ENCODE measurements at places on chromosomes 16 and 17.

GRCh38 chr16:28932339-28933141 lies 769 bp downstream of the CD19 start:
- no peaks in the 10 kb centered on the region for H3K36me3 ChIP-seq
- no peak overlapping the region for H3K4me3 ChIP-seq
- no peaks in the 10 kb centered on the region for H3K27me3 ChIP-seq
- DNase-seq, result no peak
- H3K27ac ChIP-seq, result peak overlapping the region; percentile 8

DNA sequence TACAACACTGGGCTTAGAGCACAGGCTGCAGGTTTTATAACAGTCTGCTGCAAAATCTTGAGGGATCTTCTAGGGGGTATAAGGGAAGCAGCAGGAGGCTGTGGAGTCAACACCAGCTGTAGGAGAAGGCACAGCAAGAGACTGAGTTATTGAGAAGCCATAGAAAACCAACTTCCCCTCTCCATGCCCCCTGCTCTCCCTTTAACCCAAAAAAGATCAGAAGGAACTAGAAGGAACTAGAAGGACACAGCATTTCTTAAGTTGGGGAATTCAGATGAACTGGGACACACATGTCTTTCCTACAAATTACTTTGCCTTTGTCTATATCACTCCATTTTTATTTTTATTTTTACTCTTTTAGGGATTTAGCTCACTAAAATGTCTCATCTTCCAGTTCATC lies 6.2 kb upstream of the CCL18 start:
- no peak overlapping the region for H3K27ac ChIP-seq
- H3K4me3 ChIP-seq, result no peak overlapping the region
- no peak for DNase-seq
- no peaks in the 10 kb centered on the region for H3K4me1 ChIP-seq
- no peaks in the 10 kb centered on the region for H3K36me3 ChIP-seq

DNA sequence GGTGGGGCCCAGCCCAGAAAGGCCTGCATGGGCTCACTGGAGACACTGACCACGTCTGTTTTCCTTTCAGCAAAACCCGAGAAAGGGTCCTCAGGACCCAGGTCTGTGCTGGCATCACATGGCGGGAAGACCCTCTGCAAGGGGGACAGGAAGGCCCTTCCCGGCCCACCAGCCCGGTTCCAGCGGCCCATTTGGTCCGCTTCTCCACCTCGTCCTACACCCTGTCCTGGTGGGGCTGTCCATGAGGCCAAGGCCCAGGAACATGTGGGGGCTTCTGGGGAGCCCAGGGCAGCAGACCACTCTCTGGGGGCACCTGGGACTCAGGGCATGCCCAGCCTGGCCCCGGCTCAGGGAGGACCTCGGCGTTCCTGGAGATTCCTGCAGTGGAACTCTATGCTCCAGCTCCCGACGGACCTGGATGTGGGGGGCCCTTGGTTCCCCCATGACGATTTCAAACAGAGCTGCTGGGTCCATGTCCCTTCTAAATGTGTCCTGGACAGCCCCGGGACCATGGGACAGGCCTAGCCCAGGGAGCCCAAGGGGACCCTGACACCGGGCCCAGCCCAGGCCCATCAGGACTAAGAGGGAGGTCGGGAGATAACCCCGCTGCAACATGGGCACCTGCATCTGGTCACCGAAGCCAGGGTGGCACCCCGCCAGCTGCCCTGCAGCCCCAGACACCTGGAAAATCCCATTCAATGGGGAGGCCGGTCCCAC lies 26.4 kb upstream of the KSR1 start:
- no peaks in the 10 kb centered on the region for H3K4me1 ChIP-seq
- no peaks in the 10 kb centered on the region for H3K36me3 ChIP-seq
- no peak for DNase-seq
- no peak overlapping the region for H3K27ac ChIP-seq

DNA sequence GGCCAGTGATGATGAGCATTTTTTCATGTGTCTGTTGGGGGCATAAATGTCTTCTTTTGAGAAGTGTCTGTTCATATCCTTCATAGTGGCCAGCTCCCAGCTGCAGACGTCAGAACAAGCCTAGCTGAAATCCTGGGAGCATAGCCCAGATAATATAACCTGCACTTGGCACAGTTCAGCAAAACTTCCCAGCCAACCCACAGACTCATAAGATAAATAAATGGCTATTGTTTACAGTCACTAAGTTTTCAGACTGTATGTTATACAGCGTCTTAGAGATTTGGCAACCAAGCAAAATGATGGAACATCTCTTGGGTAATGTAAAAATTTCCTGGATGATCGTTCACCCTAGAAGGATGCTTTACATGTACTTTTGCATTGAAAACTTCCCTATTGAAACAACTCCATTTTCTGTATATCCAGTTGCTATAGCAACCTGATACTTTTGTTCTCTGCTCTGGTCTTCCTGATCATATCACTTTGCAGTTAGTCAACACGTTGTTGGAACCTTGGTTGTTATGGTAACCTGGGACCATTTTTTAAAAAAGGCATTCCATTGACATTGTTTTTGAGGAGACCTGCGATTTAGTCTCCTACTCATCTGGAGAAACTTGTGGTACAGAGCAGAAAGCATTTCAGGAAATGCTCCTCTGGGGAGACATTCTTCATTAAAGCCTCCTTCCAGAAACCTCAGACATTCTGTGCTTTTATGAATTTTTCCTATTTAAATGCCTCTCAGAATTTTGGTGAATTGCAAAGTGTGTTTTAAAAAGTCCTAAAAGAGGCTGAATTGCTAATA lies 378.7 kb downstream of the HS3ST4 start:
- H3K36me3 ChIP-seq, result no peaks in the 10 kb centered on the region
- H3K4me3 ChIP-seq, result no peak overlapping the region
- no peaks in the 10 kb centered on the region for H3K4me1 ChIP-seq
- no peak overlapping the region for H3K27ac ChIP-seq
- H3K27me3 ChIP-seq, result peaks cover 13% of the 10 kb centered on the region

DNA sequence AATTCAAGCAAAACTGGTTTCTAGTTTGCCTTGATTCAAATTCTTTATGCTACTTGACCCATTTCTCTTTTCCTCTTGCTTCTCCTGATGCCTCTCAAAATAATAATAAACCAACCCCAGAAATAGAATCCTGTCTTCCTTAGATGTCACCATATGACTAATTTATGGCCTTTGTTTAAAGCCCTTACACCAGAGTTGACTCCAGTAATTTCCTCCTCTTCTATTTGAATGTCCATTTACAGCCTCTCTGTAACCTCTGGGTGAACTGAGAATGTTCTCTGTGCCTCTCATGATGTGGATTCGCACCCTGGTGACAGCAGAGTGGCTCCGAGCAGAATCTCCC lies 31.5 kb downstream of the ZFHX3 start:
- DNase-seq, result no peak
- H3K36me3 ChIP-seq, result no peaks in the 10 kb centered on the region
- H3K27ac ChIP-seq, result no peak overlapping the region
- peaks cover 4% of the 10 kb centered on the region for H3K27me3 ChIP-seq
- peaks cover 3% of the 10 kb centered on the region for H3K4me1 ChIP-seq
- H3K4me3 ChIP-seq, result no peak overlapping the region

DNA sequence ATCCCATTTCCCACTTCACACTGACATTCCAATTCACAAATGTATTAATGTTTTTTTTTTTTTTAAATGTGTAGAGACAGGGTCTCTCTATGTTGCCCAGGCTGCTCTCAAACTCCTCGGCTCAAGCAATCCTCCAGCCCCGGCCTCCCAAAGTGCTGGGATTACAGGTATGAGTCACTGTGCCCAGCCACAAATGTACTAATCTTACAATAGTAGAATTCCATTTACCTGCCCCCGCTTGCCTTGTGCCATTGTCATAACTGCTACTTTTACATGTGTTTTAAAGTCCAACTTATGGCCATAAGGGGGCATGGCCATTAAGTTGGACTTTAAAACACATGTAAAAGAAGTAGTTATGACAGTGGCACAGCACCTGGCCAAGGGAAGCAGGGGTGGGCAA lies 4.6 kb downstream of the MMP28 start:
- H3K27me3 ChIP-seq, result peaks cover 50% of the 10 kb centered on the region
- H3K4me3 ChIP-seq, result no peak overlapping the region
- no peaks in the 10 kb centered on the region for H3K36me3 ChIP-seq
- H3K4me1 ChIP-seq, result peaks cover 4% of the 10 kb centered on the region
- DNase-seq, result no peak

DNA sequence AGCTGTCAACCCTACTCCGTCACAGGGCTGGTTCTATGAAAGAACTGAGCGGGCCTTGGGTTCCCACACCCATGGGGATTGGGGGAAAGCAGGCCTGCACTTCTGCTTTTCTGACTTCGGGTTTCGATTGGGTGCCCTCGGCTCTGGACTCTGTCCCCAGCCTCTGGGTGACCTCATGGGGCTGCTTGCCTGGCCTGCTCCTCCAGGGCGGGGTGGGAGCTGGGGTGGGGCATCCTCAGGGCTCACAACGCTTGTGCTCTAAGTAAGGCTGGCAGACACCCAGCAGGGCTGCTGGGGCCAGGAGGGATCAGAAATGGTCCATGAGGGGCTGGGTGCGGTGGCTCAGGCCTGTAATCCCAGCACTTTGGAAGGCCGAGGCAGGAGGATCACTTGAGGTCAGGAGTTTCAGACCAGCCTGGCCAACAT lies 19.2 kb downstream of the ARHGAP27 start:
- H3K4me1 ChIP-seq, result peaks cover 39% of the 10 kb centered on the region
- H3K36me3 ChIP-seq, result peaks cover 6% of the 10 kb centered on the region
- H3K27me3 ChIP-seq, result no peaks in the 10 kb centered on the region
- no peak overlapping the region for H3K27ac ChIP-seq
- H3K4me3 ChIP-seq, result no peak overlapping the region

- no peak overlapping the region for H3K4me3 ChIP-seq
- no peak for DNase-seq
- H3K27me3 ChIP-seq, result no peaks in the 10 kb centered on the region
- H3K36me3 ChIP-seq, result peaks cover 5% of the 10 kb centered on the region
- peaks cover 12% of the 10 kb centered on the region for H3K4me1 ChIP-seq
These were observed 4.0 kb downstream of the ENGASE start for GRCh38 chr17:79078476-79079190.

- peaks cover 53% of the 10 kb centered on the region for H3K4me1 ChIP-seq
- no peak for DNase-seq
- peaks cover 9% of the 10 kb centered on the region for H3K36me3 ChIP-seq
- no peak overlapping the region for H3K4me3 ChIP-seq
- H3K27me3 ChIP-seq, result no peaks in the 10 kb centered on the region
- peak overlapping the region; percentile 67 for H3K27ac ChIP-seq
These were observed 3.3 kb downstream of the TSPOAP1 start for GRCh38 chr17:58325289-58325726.

- no peak overlapping the region for H3K4me3 ChIP-seq
- H3K36me3 ChIP-seq, result no peaks in the 10 kb centered on the region
- H3K27ac ChIP-seq, result no peak overlapping the region
- DNase-seq, result no peak
- H3K27me3 ChIP-seq, result no peaks in the 10 kb centered on the region
- H3K4me1 ChIP-seq, result no peaks in the 10 kb centered on the region
These were observed 30.0 kb downstream of the NOL11 start for GRCh38 chr17:67747681-67748235.

GRCh38 chr17:78166416-78166815 lies 2.0 kb upstream of the SYNGR2 start:
- no peak overlapping the region for H3K4me3 ChIP-seq
- peaks cover under 1% of the 10 kb centered on the region for H3K4me1 ChIP-seq
- no peak for DNase-seq
- H3K27ac ChIP-seq, result no peak overlapping the region
- H3K36me3 ChIP-seq, result no peaks in the 10 kb centered on the region
- no peaks in the 10 kb centered on the region for H3K27me3 ChIP-seq

- H3K27ac ChIP-seq, result no peak overlapping the region
- H3K4me3 ChIP-seq, result peak overlapping the region; percentile 77
- no peaks in the 10 kb centered on the region for H3K27me3 ChIP-seq
- no peak for DNase-seq
- H3K36me3 ChIP-seq, result no peaks in the 10 kb centered on the region
These were observed 34.7 kb downstream of the ADCY9 start for GRCh38 chr16:4081521-4082021.

- H3K4me1 ChIP-seq, result peaks cover 40% of the 10 kb centered on the region
- H3K36me3 ChIP-seq, result no peaks in the 10 kb centered on the region
- peak overlapping the region; percentile 85 for H3K4me3 ChIP-seq
- peak overlapping the region; percentile 92 for H3K27ac ChIP-seq
- DNase-seq, result no peak
- H3K27me3 ChIP-seq, result no peaks in the 10 kb centered on the region
These were observed 2.2 kb upstream of the ATP6V0A1 start for GRCh38 chr17:42456223-42457106.
